ENCODE measurements at places on chromosomes 13 and 19.

- DNase-seq = no peak
Measured at GRCh38 chr13:43846496-43847158, 32.9 kb downstream of the CCDC122 start.

DNA sequence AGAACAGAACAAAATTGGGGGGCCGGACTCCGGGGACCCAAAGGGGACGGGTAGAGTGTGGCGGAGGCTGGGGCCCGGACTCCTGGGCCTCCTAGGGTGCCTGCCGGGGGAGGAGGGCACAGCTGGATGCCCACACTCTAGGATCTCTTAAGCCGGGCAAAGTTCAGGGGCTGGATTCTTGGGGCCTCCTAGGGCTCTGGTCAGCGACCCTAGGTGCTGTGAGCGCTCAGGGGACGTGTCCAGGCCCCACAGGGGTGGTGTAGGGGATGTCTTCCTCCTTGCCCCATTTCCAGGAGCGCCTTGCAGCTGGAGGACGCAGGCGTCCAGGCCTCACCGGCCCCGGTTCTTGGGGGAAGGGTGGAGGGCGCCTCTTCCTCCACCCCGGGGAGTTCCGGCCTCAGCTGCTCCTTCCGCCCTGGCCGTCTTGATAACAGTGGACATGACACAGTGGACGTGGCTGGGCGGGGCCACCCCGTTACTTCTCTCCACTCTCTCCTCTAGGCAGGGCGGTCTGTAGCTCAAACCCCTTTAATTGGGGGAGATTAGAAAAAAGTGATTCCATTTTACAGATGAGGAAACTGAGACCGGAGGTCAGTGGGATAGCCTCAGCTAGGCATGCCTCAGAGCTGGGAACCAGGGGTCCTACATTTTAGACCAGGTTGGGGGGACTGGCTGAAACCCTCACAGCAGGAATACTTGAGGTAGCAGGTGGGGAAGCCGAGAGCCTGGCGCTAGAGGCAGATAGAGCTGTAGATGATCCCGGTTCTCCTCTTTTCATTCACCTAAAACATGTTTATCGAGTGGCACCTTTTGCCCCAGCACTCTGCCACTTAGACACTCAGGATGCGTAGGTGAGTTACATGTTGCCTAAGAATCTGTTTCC lies 705 bp downstream of the STXBP2 start:
- peak; percentile 24 for DNase-seq

- DNase-seq = no peak
Measured at GRCh38 chr13:105196052-105196451, 1339.4 kb downstream of the EFNB2 start.

GRCh38 chr19:3459089-3459881 lies 21.0 kb downstream of the SMIM24 start:
- DNase-seq = no peak

DNA sequence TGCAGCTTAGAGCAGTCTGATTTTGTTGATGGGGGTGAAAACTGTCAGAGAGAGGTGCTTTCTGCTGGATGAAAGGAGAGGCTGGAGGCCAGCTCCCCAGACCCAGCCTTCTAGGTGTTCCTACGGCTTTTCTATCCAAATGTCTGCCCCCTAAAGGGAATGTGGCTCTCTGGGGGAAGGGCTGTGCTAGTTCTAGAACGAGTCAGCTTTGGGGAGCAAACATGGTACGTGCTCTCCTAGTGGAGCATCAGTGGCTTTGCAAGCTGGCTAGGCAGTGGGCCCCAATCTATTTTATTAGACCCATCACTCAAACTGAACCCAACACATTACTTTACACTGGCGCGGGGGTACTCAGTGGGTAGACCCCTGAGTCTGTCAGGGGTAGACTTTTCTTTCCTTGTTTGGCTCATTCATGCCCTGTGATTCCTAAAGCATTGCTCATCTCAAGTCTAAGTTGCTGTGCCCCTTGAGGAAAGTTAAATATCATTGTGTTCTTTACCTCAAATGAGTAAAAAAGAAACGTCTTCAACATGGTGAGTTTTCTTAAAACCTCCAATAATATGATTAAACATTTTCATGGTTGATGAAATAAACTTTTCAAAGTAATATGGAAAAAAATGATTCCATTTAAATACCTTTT lies 254.9 kb downstream of the DLEU7 start:
- DNase-seq = no peak

GRCh38 chr13:114154476-114154875 lies 22.1 kb upstream of the RASA3 start:
- no peak for DNase-seq

DNA sequence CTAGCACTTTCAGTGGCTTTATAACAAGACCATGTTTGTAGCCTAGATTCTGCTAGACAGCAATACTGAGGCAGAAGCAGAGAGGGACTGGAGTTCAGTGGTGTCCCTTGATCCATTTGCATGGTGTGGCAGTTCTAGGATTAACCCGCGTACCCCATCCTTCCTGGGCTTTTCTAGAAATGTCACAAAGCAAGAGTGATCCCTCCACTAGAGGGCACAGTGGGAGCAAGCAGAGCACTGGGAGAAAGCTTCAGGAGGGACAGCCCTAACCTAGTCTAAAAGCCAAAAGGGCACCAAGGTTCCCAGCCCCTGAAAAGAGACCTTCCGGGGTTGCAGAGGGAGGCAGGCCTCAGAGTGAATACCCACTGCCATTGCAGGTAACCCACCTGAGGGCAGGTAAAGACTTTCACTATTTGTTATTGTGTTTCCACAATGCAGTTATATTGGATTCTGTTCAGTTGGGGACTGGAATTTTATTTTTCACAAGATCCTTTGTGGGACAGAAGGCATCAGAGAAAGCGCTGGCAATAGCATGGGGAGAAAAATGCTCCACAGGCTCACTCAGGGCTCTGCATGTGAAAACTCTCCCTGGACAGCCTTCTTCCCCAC lies 170.6 kb downstream of the FLT1 start:
- DNase-seq = peak; percentile 49

DNA sequence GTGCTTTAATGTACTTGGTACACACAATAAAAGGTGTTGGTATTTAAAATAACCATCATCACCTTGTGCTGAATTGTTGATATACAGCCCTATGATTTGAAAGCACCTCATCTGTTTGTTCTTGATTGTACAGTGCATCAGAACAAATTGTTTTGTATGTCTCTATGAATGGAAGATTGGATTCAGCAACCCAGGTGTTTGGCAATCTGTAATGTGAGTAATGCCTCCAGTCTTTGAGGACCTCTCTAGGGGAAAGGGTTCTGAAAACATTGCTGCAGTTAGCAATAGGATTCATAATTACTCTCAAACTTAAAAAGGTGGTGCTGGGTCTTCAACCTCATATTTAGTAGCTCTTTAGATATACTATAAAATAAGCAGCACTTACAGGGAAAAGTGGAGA lies 341.8 kb downstream of the OXGR1 start:
- no peak for DNase-seq

DNA sequence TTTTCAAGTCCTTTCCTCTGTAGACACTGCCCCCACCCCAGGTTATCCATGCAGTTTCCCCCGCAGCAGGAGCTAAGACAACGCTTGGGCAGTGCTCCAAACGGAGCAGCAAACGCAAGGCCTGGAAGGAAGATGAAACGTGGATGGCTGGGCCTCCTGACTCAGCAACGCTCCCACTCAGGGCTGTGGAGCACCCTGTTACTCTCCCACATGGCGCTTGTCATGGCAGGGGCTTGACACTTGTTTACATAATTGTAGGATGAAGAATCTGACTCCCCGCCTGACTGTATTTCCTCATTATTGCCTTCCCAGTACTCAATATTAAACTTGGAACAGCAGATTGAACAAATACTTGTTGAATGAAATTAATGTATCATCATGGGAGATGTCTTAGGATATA lies 799 bp upstream of the C1QTNF9B start:
- DNase-seq = no peak

DNA sequence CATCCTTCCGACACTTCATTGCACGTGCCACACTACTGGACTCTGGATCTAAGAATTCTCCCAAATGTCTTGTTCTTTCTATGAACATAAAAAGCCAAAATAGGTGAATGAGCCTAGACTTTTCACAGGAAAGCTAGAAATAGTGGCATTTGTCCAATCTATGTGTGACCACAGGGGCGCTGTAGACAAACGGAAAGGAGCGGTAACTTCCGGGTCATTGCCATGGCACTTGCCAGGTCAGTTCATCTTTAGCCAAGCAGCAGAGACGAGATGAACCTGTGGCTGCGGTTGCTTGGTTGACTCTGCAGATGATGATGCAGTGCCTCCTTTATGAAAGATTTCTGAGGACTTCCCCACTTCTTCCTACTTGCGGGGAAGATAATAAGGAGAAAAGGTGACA lies 65.6 kb downstream of the ADGRE1 start:
- no peak for DNase-seq

DNA sequence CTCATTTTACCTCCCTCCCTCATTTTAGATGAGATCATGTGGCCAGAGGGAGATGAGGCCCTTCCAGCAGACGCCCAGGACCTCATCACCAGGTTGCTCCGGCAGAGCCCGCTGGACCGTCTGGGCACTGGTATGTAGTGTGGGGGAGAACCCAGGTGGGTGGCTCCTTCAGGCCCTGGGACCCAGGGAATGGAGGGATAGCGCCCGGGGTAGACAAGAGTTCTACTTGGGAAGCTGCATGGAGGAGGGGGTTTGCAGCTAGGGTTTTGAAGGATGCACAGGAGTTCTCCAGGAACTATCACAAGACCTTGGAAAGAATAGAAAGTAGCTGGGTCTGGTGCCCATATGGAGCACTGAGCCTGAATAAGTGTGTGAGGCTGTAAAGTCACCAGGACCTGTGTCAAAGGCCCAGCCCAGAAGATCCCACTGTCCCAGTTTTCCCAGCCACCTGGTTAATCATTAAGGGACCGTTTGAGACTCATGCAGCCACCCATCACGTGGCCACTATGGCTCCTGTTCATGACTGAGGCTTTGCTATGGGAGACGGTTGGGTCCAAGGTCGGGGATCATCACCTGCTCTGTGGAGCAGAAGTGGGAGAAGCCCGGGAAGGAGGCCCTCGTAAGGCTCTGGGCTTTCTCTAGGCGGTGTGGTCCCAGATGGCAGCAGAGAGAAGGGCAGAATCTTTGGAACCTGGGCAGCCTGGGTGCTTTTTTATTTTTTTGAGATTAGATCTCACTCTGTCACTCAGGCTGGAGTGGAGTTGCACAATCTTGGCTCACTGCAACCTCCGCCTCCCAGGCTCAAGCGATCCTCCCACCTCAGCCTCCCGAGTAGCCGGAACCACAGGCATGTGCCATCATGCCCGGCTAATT lies 17.0 kb upstream of the PIK3R2 start:
- no peak for DNase-seq

GRCh38 chr19:3669082-3669946 lies 31.0 kb downstream of the PIP5K1C start:
- DNase-seq = no peak

GRCh38 chr13:75705395-75705794 lies 69.3 kb downstream of the LMO7 start:
- no peak for DNase-seq

- DNase-seq = no peak
Measured at GRCh38 chr19:31354316-31354715, 5.1 kb upstream of the TSHZ3 start.

- DNase-seq = no peak
Measured at GRCh38 chr13:40558656-40559055, 107.8 kb downstream of the FOXO1 start.

DNA sequence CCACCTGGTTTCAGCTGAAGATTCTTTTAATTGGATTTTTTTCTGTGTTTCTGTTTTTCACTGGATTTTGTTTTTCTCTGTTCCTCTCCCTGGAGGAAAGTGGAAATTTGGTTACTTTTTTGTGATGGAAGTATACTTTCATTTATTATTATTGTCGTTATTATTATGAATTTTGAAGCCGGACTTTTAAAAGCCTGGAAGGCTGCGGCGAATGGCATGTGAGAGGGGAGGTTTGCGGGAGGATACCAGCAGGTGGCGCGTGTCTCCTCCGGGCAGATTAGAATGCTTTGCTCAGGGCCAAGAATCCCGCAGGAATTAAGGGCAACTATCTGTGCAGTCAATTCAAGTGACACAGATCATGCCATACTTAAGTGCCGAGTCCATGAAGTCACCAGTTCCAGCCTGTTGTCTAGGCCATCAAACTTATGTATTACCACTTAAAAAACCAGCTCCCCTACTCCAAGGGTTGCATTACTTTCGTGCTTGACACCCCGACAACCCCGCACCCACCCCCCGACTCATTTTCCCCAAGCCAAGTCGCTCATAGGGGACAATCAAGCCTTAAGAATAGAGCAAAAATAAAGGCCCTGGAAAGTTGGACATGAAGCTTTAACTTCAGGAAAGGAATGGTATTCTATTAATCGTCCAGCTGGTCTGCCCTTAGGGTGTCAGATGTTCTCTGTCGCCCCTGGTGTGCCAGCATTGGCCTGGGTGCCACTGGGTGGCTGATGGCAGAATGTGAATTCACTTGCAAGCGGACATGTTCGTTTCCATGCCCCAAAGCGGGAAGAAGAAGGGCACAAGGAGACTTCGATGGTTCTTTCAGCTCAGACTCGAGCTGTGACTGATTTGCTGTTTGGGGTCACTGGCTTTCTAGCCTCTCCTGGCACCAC lies 1.3 kb upstream of the LRCH1 start:
- DNase-seq = peak; percentile 78

DNA sequence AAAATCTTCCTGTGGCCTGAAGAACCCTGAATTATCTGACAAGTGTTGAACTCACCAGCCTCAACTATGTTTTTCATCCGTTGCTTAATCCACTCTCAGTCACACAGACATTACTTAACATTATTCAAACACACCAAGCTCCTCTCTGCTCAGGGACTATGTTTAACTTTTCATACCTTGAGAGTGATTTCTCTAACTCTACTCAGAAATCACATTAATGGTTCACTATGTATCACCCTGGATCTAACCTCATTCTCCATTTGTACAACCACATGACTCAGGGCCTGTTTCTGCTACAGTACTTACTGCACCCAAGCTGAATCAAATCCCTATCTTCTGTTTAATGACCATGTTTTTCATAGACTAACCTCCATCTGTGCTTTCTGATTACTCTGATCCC lies 553.7 kb upstream of the PRR20A start:
- DNase-seq = no peak

DNA sequence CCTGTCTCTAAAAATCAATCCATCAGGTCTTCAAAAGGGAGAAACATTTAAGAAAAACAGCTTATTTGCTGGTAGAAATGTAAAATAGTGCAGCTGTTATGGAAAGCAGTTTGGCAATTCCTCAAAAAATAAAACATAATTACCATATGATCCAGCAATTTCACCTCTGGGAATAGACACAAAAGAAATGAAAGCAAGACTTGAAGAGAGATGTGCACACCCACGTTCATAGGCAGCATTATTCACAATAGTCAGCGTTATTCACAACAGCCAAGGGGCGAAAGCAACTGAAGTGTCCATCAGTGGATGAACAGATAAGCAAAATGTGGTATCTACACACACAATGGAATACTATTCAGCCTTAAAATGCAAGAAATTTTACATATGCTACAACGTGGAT lies 45.1 kb upstream of the DOCK9 start:
- no peak for DNase-seq

GRCh38 chr13:61432029-61432428 lies 16.4 kb upstream of the PCDH20 start:
- DNase-seq = no peak

GRCh38 chr13:103757361-103757760 lies 691.1 kb upstream of the SLC10A2 start:
- DNase-seq = no peak

- DNase-seq = no peak
Measured at GRCh38 chr13:48631441-48631840, 22.3 kb upstream of the CYSLTR2 start.

All from activated CD4-positive, alpha-beta T cell treated with anti-CD3 and anti-CD28 coated beads, Interleukin-2, amount 50 U/mL, for 48 hours (primary cell).